Cerebellar nuclear complex (tissue), 1 donor: ENCODE measurements at places on chromosomes 7 and 10.

DNA sequence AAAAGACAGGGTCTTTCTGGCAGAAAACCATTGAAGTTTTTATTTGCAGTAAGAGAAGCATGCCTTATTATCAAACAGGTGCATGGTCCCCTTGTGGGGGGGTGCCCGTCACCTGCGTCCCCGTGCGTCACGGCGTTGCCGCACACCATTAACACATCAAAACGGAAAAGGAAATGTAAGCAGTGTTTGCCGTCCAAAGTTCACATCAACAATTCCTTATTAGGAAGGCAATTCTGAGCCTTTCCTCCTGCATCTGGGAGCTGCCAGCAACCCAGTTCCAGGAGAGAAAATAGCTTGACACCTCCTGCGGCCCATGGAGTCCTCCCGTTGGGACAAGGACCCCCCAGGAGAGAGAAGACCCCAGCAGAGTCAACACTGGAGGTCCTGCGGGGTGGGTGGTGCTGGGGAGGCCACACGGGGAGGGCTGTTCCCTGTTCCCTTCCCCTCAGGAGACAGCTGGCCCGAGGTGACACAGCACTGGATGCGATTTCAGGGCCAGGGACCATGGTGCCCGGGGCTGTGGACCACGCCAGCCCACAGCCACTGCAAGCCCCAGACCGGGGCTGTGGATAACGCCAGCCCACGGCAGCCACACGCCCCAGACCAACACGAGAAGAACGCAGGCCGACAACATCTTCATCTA, 39.5 kb downstream of the DIP2C start:
- DNase-seq: no peak

GRCh38 chr7:600149-601035, 80.7 kb upstream of the PDGFA start:
- DNase-seq: no peak

- no peak for DNase-seq
Observed at GRCh38 chr10:33674986-33675599, 340.6 kb upstream of the NRP1 start.

GRCh38 chr10:46002916-46003693, 27.3 kb downstream of the NCOA4 start:
- no peak for DNase-seq

DNA sequence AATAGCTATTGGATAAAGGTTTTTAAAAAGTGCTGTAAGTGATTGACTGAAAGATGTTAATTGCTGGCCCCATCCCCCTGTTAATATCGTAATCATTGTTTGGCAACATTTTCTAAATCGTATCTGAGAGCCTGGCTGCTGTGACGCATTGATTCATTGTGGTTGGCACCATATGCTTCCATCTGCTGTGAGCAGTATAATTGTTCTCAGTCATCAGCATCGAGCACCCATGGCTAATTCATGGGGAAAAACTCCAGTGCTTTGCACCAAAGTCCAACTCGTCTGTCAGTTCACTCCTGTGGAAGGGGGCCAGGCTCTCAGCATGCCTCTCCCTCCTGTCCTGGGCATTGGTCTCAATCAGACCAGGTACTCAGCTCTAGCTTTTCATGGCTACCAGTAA, 205.2 kb downstream of the STK31 start:
- no peak for DNase-seq

- DNase-seq: no peak
Observed at GRCh38 chr7:151708610-151709009, 168.3 kb downstream of the PRKAG2 start.

DNA sequence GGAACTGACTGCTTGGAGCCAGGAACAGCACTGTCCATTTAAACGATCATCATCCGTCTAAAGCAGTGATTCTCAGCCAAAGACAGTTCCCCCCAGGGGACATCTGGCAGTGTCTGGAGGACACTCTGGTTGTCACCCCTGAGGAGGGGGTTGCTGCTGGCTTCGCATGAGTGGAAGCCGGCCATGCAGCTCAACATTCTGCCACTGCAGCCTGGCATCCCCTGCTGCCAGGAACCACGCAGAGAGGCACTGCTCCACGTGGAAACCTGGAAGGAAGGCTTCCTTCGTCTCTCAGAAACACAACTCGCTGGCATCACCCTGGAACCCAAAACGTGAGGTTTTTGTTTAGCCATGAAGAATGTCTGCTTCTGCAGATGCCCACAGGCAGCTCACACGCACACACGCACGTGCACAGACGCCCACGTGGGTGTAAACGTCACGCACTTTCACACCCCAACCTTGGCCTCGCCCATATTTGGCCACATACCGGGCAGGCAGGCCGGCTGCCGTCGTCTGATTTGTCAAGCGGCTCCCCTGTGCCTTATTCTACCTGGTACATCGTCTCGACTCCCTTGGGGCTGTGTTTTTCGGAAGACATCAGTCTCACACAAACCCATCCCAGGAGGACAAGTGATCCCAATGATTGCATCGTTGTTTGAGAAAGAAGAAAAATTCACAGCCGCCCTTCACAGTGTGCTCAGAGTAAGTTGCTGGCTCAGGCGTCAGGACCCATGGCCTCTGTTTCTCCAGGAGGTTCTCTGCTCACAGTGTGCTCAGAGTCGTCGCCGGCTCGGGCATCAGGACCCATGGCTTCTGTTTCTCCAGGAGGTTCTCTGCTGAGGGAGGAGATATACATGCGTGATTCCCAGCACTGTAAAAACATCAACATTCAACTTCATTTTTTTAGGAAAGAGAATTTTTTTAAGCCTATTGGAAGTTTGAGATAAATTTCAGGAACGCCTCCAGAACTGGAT, 127.2 kb upstream of the PPP2R2D start:
- no peak for DNase-seq

DNA sequence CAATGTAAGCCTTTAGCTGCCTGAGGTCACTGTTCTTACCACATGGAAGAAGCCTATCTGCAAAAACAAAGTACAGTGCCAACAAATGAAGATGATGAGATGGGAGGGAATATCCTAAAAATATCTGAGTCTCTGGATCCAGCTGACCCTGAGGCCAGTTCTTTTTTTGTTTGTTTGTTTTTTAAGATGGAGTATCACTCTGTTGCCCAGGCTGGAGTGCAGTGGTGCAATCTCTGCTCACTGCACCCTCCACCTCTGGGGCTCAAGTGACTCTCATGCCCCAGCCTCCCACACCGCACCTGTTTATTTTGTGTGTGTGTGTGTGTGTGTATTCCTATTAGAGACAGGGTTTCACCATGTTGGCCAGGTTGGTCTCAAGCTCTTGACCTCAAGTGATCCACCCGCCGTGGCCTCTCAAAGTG, 44.9 kb downstream of the HYCC1 start:
- no peak for DNase-seq

GRCh38 chr7:92306153-92306552, 60.4 kb downstream of the ANKIB1 start:
- DNase-seq: no peak

DNA sequence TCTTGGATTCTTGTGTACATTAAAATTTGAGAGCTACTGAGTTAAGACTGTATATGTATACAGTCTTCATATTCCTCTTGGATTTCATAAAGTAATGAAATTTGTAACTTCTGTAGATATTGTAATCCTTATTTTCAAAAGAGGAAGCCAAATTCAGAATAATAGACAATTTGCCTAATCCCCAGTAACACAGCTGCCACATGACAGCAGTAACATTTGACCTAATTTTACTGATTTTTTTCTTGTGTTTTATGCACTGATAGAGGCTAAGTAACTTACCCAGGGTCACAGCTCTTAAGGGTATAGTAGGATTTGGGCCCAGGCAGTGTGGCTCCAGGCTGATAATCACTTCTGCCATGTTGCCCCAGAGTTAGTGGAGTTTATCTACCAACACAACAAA, 40.4 kb upstream of the IL6 start:
- no peak for DNase-seq

GRCh38 chr10:84715911-84716310, 387.5 kb downstream of the CCSER2 start:
- no peak for DNase-seq

GRCh38 chr10:33127622-33128021, 169.6 kb upstream of the ITGB1 start:
- no peak for DNase-seq

DNA sequence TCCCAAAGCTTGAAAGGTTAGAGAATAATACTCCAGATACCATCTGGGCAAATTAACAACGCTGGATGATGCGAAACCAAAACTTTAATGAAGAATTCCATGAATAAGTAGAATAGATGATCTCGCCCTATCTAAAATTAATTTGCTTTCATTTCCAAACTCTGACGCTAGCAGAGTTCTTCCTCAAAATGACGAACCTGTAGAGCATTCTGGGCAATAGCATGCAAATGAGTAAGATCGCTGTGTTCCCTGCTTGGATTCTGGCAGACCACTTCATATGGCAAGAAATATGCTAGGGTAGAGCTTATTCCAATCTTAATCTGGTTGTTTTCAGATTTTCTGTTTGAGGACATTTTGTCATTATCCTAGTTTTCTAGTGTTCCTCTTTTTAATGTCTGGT, 36.1 kb upstream of the SMNDC1 start:
- DNase-seq: no peak

- DNase-seq: no peak
Observed at GRCh38 chr10:33802566-33802965, 468.1 kb upstream of the NRP1 start.

GRCh38 chr10:28169525-28169924, 133.3 kb downstream of the MPP7 start:
- no peak for DNase-seq

- no peak for DNase-seq
Observed at GRCh38 chr7:26686448-26686981, 177.9 kb downstream of the SKAP2 start.

- no peak for DNase-seq
Observed at GRCh38 chr10:28810057-28810870, 132.9 kb downstream of the BAMBI start.

DNA sequence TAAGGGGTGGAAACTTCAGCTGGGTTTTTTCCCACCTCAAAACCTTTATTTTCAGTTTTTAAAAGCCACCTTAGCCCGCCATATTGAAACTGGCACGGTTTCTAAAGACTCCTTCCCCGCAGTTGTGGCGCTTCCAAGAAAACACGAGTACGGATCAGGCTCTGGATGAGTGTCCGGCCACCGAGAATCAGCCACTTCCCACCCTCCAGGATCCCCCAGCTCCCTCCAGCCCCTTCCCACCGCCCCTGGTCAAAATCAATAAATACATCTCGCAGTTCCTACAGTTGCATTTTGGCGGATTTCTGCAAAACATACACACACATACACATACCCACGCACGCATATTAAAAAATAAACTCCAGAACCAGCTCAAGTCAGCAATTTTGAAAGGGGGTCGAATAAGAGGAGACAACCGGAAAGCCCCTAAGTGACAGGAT, 1.1 kb downstream of the SFMBT2 start:
- DNase-seq: no peak

GRCh38 chr7:122790591-122790990, 87.9 kb upstream of the RNF148 start:
- DNase-seq: no peak

GRCh38 chr10:20363684-20364083, 533.4 kb downstream of the NEBL start:
- DNase-seq: no peak

GRCh38 chr10:77185696-77186095, 451.9 kb downstream of the KCNMA1 start:
- DNase-seq: no peak

DNA sequence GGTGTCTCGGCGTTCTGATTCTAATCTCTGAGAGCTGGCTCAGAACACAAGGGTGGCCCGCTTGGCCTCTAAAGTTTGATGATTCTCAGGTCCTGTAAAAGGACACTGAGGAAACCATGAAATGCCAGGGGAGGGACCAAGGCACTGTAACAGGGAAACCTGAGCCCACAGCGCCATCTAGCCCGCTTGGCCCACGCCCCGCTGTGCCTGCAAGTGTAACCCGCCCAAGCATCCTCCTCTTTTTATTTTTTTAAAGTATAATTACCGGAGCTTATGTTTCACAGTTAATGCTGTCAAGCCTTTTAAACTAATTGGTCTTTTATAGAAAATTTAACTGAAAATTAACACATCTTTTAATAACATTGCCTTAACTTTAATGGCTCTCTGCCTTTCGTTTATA, 734.7 kb downstream of the KCNMA1 start:
- DNase-seq: no peak

DNA sequence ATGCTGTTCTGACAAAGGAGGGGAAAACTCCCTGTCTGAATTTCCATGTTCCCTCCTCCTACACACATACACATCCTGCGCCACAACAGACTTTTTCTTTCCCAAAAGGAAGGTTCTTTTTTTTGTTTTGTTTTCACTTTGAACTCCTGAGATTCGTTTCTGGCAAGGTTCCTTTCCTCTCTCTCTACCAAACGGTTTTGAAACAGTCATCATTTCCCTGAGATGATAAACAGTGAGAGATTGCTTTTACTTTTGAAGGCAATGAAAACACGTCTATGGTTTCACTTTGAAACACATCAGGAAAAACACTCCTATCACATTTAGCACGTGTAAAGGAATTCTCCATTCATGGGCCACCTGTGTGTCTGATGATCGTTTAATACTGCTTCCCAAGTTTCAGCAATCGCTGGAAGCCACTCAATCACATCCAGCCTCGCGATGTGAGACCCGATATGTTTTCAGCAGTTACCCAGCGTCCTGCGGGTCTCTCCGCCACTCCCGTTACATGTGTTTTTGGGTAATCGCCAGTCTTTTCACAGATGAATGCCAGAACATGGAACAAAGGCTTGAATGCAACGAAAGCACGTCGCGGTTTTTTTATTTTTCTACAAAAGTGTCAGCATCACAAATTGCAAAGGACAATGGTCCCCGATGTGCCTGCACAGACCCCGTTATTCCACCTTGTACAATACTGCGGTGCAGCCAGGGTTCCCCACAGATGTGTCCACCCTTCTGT, 62.8 kb upstream of the CUX1 start:
- no peak for DNase-seq

GRCh38 chr10:68049289-68050078, 25.6 kb downstream of the HERC4 start:
- DNase-seq: no peak

DNA sequence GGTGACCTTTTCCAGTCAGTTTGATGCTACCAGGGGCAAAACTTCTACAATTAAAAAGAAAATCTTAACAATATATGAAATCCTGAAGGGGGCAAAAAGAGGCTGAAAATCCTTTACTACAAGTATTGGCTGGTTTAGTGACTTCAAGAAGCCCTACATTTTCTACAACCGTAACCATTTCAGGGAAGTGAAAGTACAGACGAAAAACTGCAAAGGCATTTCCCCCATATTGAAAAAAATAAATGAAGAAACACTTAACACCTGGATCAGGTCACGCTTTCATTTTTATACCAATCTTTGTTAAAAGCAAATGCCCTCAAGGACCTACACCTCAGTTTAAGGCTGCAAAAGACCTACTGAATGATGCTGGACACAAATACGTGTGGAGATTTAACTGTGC, 38.6 kb downstream of the IL6 start:
- DNase-seq: no peak

DNA sequence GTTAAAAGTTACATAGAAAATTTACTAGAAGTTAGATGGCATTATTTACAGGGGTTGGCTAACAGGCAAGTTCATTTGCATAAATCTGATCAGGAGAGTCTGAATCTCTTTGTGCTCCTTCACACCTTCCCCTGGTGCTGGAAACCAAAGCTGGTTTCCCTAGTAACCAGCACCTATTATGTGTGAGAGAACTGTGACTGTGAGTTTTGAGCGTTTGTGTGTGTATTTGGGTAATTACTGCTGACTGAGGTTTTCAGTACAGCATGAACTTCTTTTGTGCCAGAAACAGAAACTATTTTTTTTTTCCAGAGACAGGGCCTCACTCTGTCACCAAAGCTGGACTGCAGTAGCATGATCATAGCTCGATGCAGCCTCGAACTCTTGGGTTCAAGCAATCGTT, 10.3 kb upstream of the IFIT1B start:
- DNase-seq: no peak
